T-helper 17 cell (primary cell): ENCODE measurements at places on chromosomes 7 and 10. TPM values are rescaled to one million over a fixed set of nuclear protein-coding genes. Genes with fewer than 3 reads are reported as not detected.

DNA sequence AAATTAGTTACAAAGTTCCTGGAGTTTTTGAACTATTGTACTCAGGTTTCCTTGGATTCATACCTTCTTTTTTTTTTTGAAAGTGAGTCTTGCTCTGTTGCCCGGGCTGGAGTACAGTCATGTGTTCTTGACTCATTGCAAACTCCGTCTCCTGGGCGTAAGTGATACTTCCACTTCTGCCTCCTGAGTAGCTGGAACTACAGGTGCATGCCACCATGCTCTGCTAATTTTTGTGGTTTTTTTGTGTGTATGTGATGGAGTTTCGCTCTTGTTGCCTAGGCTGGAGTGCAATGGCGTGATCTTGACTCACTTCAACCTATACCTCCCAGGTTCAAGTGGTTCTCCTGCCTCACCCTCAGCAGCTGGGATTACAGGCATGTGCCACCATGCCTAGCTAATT is 22.3 kb downstream of the MCM10 start:
- no peaks in the 10 kb centered on the region for H3K36me3 ChIP-seq
- H3K4me3 ChIP-seq, result no peak overlapping the region
- H3K27me3 ChIP-seq, result no peaks in the 10 kb centered on the region
- no peak for DNase-seq

GRCh38 chr10:33876584-33877400 is 542.3 kb upstream of the NRP1 start:
- no peak overlapping the region for H3K27ac ChIP-seq
- no peak overlapping the region for H3K4me3 ChIP-seq
- DNase-seq, result no peak
- no peaks in the 10 kb centered on the region for H3K4me1 ChIP-seq
- no peaks in the 10 kb centered on the region for H3K36me3 ChIP-seq

- H3K4me3 ChIP-seq, result no peak overlapping the region
- H3K4me1 ChIP-seq, result peaks cover 5% of the 10 kb centered on the region
- H3K27me3 ChIP-seq, result no peaks in the 10 kb centered on the region
These were observed 57.7 kb downstream of the NCAPG2 start for GRCh38 chr7:158646766-158647474.

DNA sequence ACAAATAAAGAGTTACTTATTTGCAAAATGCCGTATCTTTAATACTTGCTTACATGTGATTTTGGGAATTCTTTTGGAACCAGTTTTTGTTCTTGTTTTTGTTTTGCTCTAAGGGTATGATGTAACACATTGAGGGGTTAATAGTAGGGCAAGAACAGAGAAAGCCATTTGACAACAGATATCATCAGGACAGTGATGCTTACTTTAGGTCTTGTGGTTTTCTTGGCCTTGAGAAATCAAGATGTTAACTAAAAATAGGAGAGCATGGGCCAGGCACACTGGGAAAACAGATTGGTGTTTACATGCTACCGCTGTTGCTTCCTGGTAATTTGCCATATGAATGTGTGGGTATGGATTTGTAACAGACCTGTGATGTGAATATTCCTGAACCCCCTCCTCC is 3.7 kb downstream of the SAMD8 start:
- peaks cover 4% of the 10 kb centered on the region for H3K36me3 ChIP-seq
- no peaks in the 10 kb centered on the region for H3K27me3 ChIP-seq
- H3K4me3 ChIP-seq, result peak overlapping the region; percentile 5
- H3K4me1 ChIP-seq, result peaks cover 32% of the 10 kb centered on the region

DNA sequence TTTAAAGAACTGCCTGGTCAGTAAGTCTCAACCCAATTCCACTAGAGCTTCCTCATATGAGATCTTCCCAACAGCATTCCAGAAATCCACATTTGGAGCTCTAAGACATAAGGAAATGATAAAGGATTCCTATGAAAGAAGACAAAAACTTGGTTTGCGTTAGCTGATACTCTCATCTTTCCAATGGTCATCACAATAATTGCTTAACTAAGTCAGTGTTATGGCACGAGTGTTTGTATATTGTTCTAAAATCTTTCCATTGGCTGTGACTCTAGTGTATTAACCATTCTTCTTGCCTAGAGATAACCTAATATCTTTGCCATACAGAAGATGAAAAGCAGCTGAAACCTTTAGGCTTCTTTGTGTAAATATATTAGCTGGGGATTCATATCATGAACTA is 289.0 kb downstream of the SNX13 start:
- H3K36me3 ChIP-seq, result peaks cover 5% of the 10 kb centered on the region
- no peak for DNase-seq
- peaks cover 5% of the 10 kb centered on the region for H3K4me1 ChIP-seq
- H3K27ac ChIP-seq, result no peak overlapping the region

DNA sequence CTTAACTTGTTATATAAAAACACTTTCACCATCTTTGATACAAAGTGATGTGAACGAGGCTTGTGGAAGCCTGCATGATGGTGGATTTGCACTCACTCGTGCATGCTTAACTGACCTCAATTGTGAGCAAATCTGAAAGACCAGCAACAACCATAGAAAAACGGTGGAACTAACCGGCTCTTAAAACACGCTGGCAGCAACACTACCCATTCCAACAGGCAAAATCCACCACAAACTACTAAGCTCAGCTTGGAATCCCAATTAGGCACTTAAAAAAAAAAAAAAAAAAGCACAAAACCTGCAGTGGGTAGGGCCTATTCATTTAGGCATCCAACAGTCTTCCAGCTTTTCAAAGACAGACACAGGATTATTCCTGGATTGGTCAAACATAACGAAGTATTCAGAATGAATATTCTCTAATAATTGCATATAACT is 1.8 kb downstream of the GDI2 start:
- peak overlapping the region; percentile 97 for H3K27ac ChIP-seq
- peaks cover 46% of the 10 kb centered on the region for H3K4me1 ChIP-seq
- no peak for DNase-seq
- peaks cover 7% of the 10 kb centered on the region for H3K36me3 ChIP-seq
- peak overlapping the region; percentile 99 for H3K4me3 ChIP-seq

GRCh38 chr10:101779544-101780186 is 3.6 kb downstream of the NPM3 start:
- H3K4me3 ChIP-seq, result peak overlapping the region; percentile 88
- DNase-seq, result peak; percentile 82
- no peak overlapping the region for H3K27ac ChIP-seq
- H3K36me3 ChIP-seq, result peaks cover 5% of the 10 kb centered on the region
- peaks cover 36% of the 10 kb centered on the region for H3K27me3 ChIP-seq

- H3K4me3 ChIP-seq, result no peak overlapping the region
- H3K4me1 ChIP-seq, result no peaks in the 10 kb centered on the region
- no peak for DNase-seq
- H3K27ac ChIP-seq, result no peak overlapping the region
These were observed 830.4 kb upstream of the IGFBP3 start for GRCh38 chr7:46751471-46751870.

- H3K27me3 ChIP-seq, result no peaks in the 10 kb centered on the region
- no peaks in the 10 kb centered on the region for H3K36me3 ChIP-seq
- DNase-seq, result no peak
- no peak overlapping the region for H3K27ac ChIP-seq
- H3K4me3 ChIP-seq, result no peak overlapping the region
- H3K4me1 ChIP-seq, result no peaks in the 10 kb centered on the region
These were observed 30.5 kb upstream of the GNAT3 start for GRCh38 chr7:80542398-80542797.

DNA sequence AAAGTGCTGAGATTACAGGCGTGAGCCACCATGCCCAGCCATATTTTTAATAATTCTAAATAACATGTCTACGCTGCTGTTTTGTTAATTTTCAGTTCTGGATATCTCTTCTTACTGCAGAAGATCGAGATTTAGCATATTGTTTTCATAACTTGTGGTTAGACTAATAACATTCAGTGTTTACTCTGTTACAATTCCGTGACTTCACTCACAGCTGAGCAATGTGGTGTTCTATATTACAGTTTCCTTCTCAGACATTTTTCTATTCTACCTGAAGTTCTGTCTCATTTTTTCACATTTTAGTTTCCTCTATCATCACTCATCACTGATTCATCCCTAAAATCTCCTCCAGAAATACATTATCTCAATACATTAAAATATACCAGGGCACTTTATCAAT is 10.9 kb downstream of the RNF32 start:
- no peak overlapping the region for H3K4me3 ChIP-seq
- peaks cover 2% of the 10 kb centered on the region for H3K36me3 ChIP-seq
- no peak for DNase-seq
- no peak overlapping the region for H3K27ac ChIP-seq

DNA sequence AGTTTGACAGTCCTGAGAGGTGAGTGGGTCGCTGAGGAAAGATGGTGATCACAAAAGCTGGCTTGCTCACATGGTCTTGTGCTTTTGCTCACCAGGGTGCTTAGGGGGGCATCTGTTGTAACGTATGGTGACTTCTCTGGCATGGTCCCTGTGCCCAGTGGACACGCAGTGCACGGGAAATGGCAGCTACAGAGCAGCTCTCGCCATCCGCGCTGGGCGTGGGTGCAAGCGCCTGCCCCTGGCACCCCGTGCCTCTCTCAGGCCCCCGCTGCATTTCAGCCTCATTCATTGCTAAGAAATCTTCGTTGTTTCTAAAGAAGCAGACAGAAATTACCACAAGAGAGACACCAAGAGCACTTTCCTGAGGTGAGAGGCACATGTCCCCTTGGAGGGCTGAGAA is 101.2 kb downstream of the FANK1 start:
- no peak for DNase-seq
- H3K27me3 ChIP-seq, result peaks cover 16% of the 10 kb centered on the region
- H3K27ac ChIP-seq, result peak overlapping the region; percentile 62
- H3K4me1 ChIP-seq, result no peaks in the 10 kb centered on the region

DNA sequence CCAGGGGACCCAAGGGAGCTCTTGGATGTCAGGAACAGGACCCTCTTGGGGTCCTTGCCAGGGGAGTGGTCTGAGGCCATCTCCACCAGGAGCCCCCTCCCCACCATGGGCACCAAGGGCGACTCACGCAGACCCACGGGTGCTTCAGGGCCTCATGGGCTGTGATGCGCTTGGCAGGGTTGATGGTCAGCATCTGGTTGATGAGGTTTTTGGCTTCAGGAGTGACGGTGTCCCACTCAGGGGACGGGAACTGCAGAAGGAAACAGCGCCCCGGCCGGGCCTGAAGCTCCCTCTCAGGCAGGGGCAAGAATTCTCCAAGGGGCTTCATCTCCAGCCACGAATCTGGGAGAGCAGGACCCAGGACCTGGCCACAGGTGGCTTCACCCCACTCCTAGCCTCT is 41.3 kb downstream of the YKT6 start:
- H3K36me3 ChIP-seq, result no peaks in the 10 kb centered on the region
- H3K27ac ChIP-seq, result no peak overlapping the region
- peaks cover 4% of the 10 kb centered on the region for H3K4me1 ChIP-seq
- no peak for DNase-seq
- H3K27me3 ChIP-seq, result no peaks in the 10 kb centered on the region

DNA sequence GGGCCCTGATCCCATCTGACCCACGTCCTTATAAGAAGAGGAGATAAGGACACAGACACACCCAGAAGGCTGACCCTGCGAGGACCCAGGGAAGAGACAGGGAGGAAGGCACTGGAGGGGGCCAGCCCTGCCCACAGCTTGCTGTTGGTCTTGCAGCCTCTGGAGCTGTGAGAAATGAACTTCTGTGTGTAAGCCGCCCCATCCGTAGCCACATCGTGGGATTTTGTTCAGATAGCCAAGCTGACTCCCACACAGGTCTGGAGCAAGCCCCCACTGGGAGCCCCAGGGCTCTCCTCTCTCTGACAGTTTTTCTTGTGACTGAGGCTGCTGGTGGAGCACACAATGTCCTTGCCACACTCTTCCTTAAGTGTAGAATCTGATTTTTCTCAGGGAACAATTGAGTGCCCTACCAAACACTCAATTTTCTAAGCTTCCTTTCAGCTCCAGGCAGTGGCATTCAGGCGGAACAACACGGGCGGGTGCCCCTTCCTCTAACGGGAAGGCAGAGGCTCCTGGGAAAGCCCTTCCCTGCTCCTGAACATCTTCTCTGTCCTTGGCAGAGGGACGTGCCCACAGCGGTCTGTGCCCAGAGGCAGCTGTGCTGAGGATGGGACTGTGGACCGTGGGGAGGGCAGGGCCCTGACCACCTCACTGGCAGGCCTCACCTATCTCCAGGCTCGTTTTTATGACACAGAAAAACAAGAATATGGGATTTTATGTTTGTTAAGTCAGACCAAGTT is 160.6 kb upstream of the SHH start:
- DNase-seq, result no peak
- no peak overlapping the region for H3K27ac ChIP-seq
- H3K27me3 ChIP-seq, result peaks cover 32% of the 10 kb centered on the region
- H3K4me1 ChIP-seq, result peaks cover 2% of the 10 kb centered on the region
- H3K36me3 ChIP-seq, result no peaks in the 10 kb centered on the region

GRCh38 chr7:111090846-111091245 is at the start of gene LRRN3:
Gene LRRN3 (plus strand): TSS chr7:111091127. CDS start chr7:111122773, 31,646 bp downstream.
- peaks cover 17% of the 10 kb centered on the region for H3K4me1 ChIP-seq
- no peak for DNase-seq
- no peaks in the 10 kb centered on the region for H3K36me3 ChIP-seq
- H3K27ac ChIP-seq, result peak within 1 kb of the TSS; percentile 81
- H3K27me3 ChIP-seq, result no peaks in the 10 kb centered on the region
- peak within 1 kb of the TSS; percentile 76 for H3K4me3 ChIP-seq

- peak overlapping the region; percentile 97 for H3K27ac ChIP-seq
- H3K4me3 ChIP-seq, result peak overlapping the region; percentile 95
These were observed 342 bp upstream of the MEIG1 start for GRCh38 chr10:14958872-14959220.

GRCh38 chr7:95828824-95829790 is 56.8 kb downstream of the DYNC1I1 start:
- no peak overlapping the region for H3K4me3 ChIP-seq
- H3K27ac ChIP-seq, result no peak overlapping the region
- no peak for DNase-seq
- no peaks in the 10 kb centered on the region for H3K36me3 ChIP-seq
- H3K27me3 ChIP-seq, result no peaks in the 10 kb centered on the region

The KIN gene
- 8.6 TPM for total RNA-seq

The NPY gene
- not detected for total RNA-seq

The TRA2A gene
- total RNA-seq, result 249 TPM

The NUTM2B gene
- 1.7 TPM for total RNA-seq

The CALML5 gene
- not detected for total RNA-seq

The SMO gene
- total RNA-seq, result not detected

The LAMB1 gene
- not detected for total RNA-seq

The NOS3 gene
- total RNA-seq, result 9.6 TPM

The FASTK gene
- total RNA-seq, result 67.7 TPM

The PILRA gene
- total RNA-seq, result 14.5 TPM

The GRM8 gene
- not detected for total RNA-seq

The PLXDC2 gene
- 3.0 TPM for total RNA-seq

The GPR37 gene
- total RNA-seq, result not detected

The AUTS2 gene
- total RNA-seq, result 89.5 TPM

The VCL gene
- total RNA-seq, result 245 TPM
